ENCODE measurements at places on chromosomes 3 and 15.

DNA sequence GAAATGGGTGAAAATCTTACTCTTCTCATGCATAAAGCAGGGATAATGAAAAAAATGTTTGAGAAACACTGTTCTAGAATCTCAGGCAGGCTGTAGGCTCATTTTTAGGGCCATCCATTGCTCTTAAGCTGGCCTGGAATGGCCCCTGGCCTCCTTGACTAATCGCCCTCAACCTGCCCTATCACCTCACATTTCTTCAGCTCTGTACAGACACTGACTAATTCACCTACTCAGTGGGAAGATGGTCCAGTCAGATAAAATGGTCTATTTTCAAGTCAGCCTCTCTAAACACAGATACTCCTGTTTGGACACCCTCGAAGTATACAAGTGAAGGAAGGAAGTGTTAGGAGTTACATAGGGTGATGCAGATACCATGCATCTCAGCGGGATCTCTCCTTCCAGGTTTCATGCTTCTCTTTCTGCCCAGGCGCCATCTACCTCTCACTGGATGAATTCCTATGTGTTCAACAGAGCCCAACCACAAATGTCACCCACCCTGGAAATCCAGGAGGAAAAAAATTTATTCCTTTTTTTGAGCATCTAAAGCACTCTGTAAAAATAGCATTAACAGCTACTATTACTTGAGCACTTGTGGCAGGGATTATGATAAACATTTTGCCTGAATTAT, 12.1 kb downstream of the FMN1 start:
- no peak for DNase-seq

DNA sequence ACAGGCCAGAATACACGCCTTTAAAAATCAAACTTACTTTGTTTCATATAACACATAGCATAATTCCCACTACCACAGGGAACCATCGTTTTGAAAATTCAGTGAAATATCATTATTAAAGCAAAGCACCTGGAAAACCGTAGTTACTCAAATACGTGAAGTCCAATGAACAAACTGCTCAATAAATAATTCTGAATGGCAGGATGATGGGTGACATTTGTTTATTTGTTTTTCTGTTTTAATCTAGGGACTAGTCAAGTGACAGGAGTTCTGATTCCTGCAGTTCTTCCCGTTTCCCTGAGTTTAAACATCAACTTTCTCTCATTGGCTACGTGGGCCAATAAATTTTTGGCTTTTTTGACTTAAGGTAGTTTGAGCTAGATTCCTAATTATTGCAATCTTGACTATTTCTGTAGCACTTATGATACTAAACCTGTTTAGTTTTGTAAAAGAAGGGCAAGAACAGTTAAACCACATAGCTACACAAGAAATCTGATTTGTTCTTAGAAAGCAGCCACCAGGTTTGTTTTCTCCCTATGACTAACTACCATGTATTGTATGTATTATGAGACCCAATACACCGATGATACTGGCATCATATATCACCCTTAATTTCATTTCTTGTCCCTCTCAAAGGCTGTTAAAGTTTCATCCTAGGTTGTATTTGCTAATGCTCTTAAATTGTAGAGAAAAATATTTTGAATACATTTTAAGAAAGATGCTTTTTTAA, 411.2 kb downstream of the SHQ1 start:
- DNase-seq, result no peak

DNA sequence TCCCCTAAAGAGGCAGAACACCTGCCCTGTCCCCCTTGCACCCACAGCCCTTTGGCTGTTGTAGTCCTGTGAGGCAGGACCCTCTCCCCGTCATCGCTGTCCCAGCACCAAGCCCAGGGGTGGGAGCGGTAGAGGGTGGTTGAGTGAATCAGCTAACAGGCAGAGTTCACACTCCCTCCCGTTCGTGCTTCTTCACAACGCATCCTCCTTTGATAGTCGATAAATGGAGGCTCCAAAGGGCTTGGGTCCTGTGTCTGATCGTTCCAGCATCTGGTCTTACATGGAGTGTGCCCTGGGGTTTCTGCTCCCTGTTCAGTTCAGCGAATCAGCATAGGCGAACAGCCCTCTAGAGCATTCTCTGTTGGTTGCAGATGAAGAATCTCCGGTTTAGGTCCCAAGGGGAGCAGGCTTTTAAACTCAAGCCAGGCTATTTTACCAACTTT, 820 bp upstream of the HMCES start:
- no peak for DNase-seq

DNA sequence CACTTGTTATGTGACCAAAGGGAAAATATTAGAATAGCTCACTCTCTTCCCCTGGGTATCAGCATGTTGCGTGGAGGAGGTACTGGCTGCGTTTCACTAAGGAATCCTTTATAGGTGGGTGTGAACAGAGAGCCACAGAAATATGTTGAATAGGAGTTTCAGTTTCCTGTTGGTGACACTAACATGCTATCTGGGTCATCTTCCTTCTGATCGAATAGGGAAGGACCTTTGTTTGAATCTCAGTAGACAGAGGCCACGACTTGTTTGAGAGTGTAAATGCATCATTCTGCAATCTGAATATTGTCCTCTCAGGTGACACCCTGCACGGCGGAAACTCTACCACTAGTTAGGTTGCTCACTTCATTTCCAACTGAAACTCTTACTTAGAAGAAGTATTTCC, 157.9 kb upstream of the SLC2A2 start:
- no peak for DNase-seq

GRCh38 chr15:60385620-60386552, 11.9 kb downstream of the ANXA2 start:
- DNase-seq, result no peak

DNA sequence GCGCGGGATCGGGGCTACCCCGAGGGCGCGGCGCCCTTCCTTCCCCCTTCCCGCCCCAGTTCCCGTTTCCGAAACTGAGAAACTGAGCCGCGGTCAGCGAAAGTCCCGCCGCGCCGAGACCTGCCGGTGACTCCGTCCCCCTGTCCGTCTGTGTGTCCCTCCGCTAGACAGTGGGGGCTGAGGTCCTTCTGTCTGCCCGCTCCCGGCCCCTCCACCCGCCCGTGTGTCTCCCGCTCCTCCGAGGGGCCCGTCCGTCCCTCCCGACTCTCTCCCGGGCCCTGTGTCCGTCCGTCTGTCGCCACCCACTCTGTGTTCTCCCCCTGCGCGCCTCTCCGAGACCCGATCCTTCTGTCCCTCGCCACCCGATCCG, 426 bp downstream of the PRKCD start:
- no peak for DNase-seq

- no peak for DNase-seq
These were observed 1.9 kb downstream of the SLC33A1 start for GRCh38 chr3:155852341-155852740.

GRCh38 chr3:22308871-22309270, 557.9 kb upstream of the ZNF385D start:
- no peak for DNase-seq

- DNase-seq, result no peak
These were observed 33.4 kb downstream of the AQP9 start for GRCh38 chr15:58171476-58172061.

DNA sequence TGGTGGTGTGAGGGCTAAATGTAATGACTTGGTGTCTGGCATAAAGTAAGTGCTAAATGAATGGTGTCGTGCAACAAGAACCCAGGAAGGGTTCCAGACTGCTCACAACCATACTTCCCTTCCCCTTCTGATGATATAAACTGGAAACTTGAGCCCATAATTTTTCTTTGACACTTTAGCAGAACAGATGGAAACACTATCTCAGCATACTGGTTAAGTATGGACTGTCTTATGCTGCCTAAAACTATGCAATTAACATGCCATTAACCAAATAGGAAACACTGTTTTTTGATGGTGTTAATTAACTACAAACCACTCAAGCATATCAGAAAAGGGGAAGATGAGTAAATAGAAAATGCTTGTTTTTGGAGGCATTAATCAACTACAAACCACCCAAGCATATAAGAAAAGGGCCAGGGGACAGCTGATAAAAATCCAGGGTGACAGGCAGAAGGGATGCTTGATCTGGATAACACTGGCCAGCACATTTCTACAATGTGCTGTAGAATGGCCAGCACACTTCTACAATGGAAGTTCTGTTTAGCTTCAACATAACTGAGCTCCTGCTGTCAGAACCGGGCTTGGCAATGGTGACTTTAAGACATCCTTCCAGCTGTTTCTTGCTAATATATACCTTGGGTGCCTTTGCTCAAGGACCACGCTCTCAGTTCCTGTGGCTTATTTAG, 85.5 kb upstream of the FAM3D start:
- no peak for DNase-seq

- DNase-seq, result no peak
These were observed 67.6 kb downstream of the PYDC2 start for GRCh38 chr3:191528589-191528988.

- no peak for DNase-seq
These were observed 17.5 kb downstream of the TMEM207 start for GRCh38 chr3:190432216-190432615.

DNA sequence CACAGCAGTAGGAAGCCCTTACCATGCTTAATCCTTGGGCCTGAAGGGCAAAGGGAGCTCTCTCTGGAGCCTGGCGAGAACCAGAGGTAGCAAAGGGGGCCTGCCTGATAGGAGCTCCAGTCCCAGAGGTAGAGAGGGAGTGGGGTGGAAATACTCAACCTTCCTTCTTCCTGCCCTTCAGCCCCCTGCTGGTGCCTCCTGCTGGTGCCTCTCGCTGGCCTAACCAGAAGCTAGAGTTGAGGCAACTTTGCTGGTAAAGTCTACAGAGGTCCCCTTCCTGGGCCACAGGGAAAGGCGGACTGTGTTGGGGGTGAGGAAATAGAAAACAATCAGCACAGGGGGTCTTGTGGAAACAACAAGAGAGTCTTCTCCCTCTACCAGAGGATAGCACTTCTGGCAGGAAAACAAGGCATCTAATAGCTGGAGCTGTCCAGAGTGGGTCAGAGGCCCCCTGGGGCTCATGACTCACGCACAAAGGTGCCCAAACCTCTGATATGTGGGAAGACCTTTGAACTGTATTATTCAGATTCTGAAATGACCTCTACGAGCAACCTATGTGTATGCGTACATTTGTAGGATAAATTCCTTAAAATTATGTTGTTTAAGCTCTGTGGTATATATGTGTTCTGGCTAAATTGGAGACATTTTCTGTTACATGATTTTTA, 133.9 kb downstream of the LRRC28 start:
- no peak for DNase-seq

- no peak for DNase-seq
These were observed 848.6 kb downstream of the IGSF11 start for GRCh38 chr3:118186051-118186450.

DNA sequence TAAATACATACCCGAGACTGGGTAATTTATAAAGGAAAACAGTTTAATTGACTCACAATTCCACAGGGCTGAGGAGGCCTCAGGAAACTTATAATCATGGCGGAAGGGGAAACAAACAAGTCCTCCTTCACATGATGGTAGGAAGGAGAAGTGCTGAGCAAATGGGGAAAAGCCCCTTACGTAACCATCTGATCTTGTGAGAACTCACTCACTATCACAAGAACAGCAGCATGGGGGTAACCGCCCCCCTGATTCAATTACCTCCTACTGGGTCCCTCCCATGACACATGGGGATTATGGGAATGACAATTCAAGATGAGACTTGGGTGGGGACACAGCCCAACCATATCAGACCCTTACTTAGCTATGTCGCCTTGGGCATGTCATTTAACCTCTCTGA, 27.7 kb downstream of the SCG3 start:
- DNase-seq, result no peak

- no peak for DNase-seq
These were observed 1.3 kb downstream of the FSIP1 start for GRCh38 chr15:39781147-39781966.

DNA sequence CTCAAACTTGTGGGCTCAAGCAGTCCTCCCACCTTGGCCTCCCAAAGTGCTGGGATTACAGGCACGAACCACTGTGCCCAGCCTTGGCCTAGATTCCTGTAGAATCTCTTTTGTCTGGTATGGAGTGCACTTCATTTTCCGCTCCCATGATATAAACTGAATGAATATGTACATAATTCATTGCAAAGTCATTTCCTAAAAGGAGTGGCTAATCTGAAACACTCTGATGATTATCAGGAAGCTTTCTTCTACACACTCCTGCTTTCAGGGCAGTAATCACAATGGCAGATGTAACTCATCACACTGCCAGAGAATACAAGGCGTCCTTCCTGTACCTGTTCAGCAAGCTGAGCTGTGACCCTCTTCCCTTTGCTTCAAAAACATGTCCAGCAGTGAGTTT, 28.6 kb downstream of the RLBP1 start:
- no peak for DNase-seq

DNA sequence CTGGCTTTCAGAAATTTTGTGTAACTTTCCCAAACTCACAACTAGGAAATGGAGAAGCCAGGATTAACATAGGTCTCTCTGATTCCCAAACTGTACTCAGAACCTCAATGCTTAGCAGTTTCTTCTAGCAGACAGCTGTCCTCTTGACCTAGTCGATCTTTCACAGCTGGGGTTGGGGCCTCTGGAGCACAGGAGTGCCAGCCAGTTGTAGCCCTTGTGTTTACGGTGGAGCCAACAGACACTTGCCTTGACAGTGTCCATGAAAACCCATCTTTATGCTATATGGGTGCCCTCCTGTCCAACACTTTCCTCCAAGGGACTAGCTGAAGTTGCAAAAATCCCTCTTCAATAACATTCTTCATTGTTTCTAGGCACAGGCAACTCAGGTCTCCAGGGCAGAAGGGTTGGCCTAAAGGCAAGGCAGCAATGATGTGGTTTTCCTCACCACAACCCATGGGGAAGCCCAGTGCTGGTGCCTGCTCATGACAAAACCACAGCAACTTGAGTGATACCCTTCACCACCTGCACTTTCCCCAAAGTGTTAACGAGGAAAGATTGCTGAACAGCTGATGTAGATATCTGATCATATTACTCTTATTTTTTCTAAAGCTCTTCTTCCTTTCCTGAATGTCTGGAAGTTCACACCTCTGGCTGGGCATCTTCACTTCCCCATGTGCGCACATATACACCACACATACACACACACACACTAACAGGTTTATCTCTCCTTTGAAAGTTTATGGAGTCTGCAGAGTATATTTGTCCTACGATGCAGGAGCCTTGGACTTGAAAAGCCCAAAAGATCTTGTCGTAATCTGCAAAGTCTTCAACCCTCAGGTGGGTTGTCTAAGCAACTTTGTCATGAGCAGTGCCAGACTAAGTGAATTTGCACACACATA, 11.0 kb upstream of the KNG1 start:
- DNase-seq, result no peak

- DNase-seq, result no peak
These were observed 587.9 kb downstream of the TBL1XR1 start for GRCh38 chr3:176609361-176609760.

DNA sequence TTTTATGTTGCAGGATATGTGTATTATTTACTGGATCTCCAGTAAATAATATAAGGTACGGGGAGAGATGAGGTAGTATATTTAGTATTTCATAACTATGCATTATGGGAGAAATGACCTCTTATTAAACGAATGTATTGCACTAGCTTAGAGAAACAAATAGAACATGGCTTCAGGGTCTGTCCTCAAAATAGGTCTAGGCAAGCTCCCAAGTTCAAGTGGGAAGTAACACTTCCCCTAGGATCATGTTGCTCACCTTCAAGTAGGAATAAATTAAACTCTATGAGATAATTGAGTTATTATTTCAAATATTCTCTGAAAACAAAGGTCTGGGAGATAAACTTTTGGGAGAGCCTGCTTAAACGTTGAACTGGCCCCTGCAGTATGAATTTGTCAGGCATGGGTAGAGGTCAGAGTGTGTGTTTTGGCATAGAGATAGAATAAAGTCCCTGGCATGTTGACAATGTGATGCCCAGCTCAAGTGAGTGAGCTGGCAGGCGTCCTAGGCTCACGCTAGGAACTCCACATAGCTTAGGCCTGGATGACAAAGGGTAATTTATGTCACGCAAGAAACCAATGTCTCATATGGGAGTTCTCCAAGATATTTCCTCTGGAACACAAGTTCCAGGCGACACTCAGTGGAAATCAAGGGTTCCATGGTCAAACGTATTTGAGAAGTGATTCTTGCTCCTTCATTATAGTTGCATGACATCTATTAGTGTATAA, 236.8 kb downstream of the CACNA2D3 start:
- DNase-seq, result no peak
